KBM-7 (cell line): ENCODE measurements at places on chromosomes 1 and 21.

- DNase-seq: no peak
These were observed 2.2 kb downstream of the CLIC6 start for GRCh38 chr21:34670962-34671348.

GRCh38 chr21:42091899-42092508 lies 20.9 kb downstream of the UMODL1 start:
- DNase-seq: no peak

DNA sequence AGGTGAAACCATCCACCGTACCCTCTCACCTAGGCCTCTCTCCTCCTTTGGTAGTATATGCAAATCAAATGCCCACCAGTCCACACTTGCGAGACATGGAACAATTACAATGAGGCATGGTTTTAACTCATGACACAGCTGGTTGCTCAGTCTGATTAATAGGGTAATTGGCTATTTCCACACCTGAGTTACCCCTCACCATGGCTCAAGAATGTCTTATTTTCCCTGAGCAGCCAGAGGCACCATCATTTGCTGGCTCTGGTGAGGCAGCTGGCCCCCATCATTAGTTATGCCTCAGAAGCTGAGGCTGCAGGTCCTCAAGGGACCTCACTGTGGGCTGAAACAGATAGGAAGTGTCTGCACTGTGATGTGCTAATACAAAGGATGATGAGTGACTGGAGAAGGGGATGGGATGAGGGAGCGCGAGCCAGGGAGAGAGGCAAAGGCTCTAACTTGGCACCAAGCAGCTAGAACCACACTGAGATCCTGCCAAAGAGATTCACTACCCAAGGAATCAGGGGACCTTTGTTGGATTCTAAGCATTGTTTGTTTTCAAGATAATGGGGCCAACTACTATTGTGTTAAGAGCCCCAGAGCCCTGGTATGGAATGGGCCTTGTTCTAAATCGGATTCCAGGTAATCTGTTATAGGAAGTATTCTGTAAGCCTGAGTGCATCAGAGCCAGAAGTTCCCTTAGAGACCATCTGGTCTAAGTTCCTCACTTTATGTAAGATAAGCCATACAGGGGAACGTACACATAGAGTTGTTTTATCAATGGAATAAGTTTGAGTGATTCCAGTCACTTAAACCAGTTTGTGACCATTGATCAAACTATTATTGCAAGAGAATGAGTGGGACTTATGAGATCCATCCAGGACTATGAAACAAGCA lies 80.0 kb upstream of the CNTN2 start:
- DNase-seq: no peak

GRCh38 chr1:61583703-61584102 lies 141.2 kb downstream of the TM2D1 start:
- no peak for DNase-seq

GRCh38 chr1:10208537-10208936 lies 1.8 kb upstream of the KIF1B start:
- DNase-seq: no peak

DNA sequence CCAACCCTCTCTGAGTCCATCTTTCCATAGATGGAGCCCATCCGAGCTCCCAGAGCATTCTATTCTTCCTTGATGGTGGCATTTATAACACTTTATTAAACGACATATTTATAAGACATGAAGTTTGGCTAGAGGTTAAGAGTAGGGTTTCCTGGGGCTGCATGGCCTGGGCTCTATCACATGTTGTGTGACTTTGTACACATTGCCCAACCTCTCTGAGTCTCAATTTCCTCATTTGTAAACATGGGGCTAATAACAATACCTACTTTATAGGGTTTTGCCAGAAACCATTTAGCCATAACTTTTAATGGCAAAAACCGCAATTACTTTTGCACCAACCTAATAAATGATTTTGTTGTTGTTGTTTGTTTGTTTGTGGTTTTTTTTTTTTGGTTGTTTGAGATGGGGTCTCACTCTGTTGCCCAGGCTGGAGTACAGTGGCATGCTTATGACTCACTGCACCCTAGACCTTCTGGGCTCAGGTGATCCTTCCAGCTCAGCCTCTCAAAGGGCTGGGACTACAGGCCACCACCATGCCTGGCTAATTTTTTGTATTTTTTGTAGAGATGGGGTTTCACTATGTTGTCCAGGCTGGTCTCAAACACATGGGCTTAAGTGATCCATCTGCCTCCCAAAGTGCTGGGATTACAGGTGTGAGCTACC lies 13.9 kb upstream of the ASAP3 start:
- DNase-seq: no peak
